Hypothalamus (tissue), 51 donors: ENCODE measurements at places on chromosomes 7 and 10.

DNA sequence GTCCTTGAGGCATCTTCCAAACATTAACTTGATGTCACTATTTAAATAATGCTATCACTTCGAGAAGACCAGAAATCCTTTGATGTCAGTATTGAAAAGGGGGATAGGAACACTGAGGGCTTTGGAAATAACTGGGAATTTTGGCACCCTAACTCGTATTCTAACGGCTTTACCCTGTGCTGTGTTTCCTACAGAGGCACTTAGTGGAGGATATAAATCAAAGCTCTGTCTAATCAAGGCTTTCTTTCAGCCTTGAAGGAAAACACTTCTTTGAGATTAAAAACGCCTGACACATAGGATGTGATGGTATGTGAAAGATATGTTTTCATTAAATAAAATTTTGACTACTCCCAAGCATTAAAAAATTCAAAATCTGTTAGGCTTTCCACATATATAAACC, 62.3 kb downstream of the CREB5 start:
- no peak for DNase-seq

DNA sequence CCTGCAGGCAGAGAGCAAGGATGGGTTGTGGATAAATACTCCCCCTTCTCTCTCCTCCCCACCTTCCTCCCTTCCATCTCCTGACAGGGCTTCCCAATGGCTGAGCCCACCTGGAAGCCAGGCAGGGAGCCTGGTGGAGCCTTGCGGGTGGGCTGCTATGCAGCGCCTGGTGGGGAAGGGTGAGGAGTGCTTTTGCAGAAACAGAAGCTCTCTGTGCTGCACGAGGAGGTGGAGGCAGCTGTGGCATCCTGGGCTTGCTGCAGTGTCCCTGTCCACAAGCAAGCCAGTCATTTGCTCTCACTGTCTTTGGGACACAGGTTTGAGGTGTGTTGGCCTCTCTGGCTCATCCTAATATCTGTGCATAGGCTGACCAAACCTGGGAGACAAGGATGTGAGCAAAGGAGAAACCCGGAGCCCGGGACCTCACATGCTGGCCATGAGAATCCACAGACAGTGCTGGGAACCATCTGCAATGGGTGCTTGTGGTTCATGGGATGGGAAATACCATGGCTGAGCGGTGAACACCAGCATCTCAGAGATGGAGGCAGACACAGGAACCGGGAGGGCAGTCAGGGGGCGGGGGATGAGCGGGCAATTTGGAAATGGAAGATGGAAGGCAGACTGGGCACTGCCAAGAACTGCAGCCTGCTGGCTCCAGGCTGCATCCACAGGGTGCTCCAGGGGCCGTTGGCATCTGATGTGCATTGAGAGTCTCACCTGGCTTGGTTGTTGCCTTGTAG, 364.2 kb downstream of the GLRX3 start:
- no peak for DNase-seq

GRCh38 chr7:96327429-96327828, 5.5 kb upstream of the SLC25A13 start:
- no peak for DNase-seq

DNA sequence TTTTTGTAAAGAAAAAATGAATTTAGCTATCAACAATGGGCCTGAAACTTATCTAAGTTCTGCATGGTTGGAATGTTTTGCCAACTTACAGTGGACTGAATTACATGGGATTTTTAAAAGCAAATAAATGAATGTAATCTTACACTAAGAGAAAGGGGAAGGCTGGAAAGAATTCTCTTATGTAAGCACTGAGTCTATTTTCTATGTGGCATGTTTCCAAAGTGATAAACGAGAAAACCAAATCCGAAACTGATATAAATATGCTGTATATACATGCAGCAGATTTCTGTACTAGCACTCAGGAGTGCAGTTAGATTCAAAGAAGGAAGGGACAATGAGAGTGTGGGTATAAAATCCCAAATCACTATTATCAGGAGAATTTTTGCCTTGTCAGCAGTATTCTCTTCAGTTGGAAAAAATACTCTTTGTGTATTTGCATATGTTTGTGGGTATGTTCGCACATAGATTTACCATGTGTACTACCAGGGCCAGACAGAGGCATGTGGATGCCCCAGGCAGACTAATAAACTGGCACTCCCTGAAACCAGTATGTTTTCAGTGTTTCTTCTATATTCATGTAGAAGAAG, 334.3 kb upstream of the SEMA3D start:
- no peak for DNase-seq

GRCh38 chr10:79608505-79609375, 2.0 kb upstream of the SFTPA1 start:
- no peak for DNase-seq

GRCh38 chr10:112809736-112810135, 140.3 kb upstream of the TCF7L2 start:
- no peak for DNase-seq

- DNase-seq: no peak
Measured at GRCh38 chr10:44973323-44974081, 5.1 kb downstream of the DEPP1 start.

DNA sequence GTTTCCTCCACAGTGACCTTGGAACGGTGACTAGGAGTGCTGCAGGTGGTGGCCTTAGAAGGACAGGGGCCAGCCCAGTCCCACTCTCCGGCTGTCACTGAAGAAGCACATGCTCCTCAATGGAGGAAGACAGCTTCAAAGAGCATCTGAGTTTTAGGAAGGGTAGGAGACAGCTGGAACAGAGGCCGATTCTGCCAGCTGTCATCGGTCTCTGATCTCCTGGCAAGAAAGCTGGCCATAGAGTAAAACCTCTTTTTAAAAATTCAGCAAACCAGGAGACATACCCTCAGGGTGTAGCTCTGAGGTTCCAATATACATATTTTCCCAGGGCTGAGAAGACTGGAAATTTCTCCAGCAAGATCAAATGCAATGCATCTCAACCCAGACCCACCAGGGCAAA, 55.9 kb downstream of the KCNMA1 start:
- DNase-seq: no peak

GRCh38 chr7:149050941-149051340, 22.6 kb upstream of the PDIA4 start:
- DNase-seq: no peak

- no peak for DNase-seq
Measured at GRCh38 chr7:38881947-38882684, 26.9 kb downstream of the VPS41 start.
